ENCODE measurements at places on chromosomes 5 and 9.

- ATAC-seq, result no peak
Observed at GRCh38 chr5:178308541-178309092, 76.0 kb upstream of the PHYKPL start.

GRCh38 chr9:97703437-97704344 is 6.6 kb upstream of the XPA start:
- ATAC-seq, result peak; percentile 87

DNA sequence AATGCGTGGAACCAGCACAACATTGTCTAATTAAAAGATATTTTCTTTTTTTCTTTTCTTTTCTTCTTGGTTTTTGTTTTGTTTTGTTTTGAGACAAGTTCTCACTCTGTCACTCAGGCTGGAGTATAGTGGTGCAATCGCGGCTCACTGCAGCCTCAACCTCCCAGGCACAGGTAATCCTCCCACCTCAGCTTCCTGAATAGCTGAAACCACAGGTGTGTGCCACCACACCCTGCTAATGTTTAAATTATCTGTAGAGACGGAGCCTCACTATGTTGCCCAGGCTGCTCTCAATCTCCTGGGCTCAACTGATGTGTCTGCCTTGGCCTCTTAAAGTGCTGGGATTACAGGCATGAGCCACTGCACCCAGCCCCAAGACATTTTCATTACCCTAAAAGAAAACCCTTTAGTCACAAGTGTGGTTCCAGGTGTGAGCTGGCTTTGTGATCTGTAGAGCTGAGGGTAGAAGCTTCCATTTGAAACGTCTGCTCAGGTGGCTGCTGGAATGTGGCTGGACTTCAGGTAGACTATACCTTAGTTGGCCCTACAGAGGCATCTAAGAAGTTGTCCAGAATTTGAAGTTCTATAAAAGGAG is 19.1 kb upstream of the NEK6 start:
- ATAC-seq, result no peak

GRCh38 chr9:77961541-77961940 is 70.1 kb downstream of the GNAQ start:
- ATAC-seq, result no peak

DNA sequence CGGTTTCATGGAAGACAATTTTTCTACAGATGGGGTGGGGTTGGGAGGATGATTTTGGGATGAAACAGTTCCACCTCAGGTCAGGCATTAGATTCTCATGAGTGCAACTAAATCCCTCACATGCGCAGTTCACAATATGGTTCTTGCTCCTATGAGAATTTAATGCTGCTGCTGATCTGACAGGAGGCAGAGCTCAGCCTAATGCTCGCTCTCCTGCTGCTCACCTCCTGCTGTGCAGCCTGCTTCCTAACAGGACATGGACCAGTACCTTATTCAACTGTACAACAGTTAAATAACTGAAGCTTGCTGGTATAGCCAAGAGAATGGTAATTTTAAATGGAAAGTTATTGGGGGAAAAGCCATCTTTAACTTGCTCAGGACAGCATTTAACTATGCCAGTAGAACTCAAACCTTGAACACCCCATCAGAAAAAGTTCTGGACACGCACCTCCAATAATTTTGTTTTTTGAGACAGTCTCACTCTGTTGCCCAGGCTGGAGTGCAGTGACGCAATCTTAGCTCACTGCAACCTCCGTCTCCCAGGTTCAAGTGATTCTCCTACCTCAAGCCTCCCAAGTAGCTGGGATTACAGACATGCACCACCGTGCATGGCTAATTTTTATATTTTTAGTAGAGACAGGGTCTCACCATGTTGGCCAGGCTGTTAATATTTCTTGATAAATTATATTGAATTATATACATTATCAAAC is 27.7 kb downstream of the HMGCR start:
- no peak for ATAC-seq

- no peak for ATAC-seq
Observed at GRCh38 chr5:79074641-79075040, 5.1 kb downstream of the BHMT2 start.

GRCh38 chr9:92138157-92138959 is 23.1 kb upstream of the SPTLC1 start:
- peak; percentile 47 for ATAC-seq

GRCh38 chr9:136403538-136403914 is 3.6 kb upstream of the SNAPC4 start:
- ATAC-seq, result no peak

- ATAC-seq, result no peak
Observed at GRCh38 chr9:89961616-89962341, 357.0 kb downstream of the GADD45G start.

DNA sequence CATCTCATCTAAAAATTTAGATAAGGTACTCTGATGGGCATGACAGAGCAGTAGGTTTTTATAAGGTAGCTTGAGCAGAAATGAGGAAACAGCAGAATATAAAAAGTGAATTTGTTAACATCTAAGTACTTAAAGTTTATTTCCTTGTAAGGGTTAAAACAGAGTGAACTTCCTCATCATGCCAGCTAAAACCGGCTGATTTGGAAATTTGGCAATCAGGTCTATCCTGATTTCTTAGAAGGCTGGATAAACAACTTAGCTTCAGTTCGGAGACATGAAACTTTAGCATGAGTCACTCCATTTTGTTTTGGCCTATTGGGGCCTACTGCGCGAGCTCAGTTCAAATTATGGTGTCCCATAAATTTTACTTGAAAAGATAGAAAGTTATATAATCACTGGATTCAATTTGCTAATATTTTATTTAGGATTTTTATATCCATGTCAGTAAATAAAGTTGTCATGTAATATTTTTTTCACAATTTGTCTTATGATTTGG is 241.6 kb upstream of the RORB start:
- no peak for ATAC-seq

DNA sequence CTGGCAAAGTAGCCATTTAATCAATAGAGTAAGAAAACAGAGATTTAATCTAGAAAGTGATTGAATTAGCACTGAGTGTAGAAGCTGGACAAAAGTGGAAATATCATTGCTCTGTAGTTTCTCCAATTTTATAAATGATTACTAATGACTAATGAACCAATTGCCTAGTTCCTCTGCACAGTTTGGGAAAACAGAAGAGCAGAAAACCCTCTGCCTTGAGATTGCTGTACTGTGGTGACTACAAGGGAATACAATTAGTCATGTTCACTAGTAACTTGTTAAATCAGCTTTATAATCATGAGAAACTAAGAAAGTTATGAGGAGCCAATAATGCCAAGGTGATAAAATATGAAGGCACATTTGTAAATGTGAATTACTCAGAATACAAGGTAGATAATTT is 21.1 kb upstream of the C6 start:
- ATAC-seq, result no peak
